ENCODE measurements at places on chromosomes 7 and 10.
A peak's percentile ranks its signal among the peaks of the same experiment; 100 is the strongest.

- DNase-seq: peak; percentile 34
Measured at GRCh38 chr7:27678617-27679260, 16.1 kb upstream of the HIBADH start.

GRCh38 chr10:122269059-122269687, 1.9 kb upstream of the BTBD16 start:
- DNase-seq: no peak

DNA sequence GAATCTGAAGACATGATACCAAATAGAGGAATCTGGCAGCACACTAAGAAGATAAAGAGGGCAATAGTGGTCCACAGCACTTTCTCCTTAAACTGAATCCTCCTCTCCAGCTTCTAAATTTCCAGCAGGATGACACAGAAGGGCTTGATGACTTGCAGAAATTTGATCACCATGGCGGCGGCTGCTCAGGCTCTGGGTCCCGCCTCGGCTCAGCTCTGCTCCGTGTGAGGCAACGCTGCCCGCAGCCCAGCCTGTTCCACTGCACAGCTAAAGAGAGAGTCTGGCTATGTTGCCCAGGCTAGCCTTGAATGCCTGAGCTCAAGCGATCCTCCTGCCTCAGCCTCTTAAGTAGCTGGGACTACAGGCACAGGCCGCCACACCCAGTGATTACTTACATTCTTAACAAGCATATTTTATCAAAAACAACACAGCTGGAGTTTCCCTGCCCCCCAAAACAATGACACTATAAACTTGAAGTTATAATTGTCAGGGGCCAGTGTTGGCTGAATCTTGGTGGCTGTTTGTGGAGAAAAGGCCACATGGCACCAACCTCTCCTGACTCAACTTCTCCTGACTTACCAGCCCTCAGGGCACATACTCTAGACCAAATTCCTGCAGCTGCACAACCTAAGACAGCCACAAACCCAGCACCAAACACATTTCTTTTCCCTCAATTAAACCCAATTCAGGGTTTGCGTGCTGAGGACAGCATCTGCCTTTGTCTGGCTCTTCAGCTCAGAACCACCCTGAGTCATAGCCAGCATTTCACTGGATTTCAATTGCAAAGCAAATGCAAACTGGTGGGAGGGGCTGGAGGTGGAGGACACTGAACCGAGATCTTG, 11.6 kb upstream of the TNPO3 start:
- DNase-seq: peak; percentile 75

DNA sequence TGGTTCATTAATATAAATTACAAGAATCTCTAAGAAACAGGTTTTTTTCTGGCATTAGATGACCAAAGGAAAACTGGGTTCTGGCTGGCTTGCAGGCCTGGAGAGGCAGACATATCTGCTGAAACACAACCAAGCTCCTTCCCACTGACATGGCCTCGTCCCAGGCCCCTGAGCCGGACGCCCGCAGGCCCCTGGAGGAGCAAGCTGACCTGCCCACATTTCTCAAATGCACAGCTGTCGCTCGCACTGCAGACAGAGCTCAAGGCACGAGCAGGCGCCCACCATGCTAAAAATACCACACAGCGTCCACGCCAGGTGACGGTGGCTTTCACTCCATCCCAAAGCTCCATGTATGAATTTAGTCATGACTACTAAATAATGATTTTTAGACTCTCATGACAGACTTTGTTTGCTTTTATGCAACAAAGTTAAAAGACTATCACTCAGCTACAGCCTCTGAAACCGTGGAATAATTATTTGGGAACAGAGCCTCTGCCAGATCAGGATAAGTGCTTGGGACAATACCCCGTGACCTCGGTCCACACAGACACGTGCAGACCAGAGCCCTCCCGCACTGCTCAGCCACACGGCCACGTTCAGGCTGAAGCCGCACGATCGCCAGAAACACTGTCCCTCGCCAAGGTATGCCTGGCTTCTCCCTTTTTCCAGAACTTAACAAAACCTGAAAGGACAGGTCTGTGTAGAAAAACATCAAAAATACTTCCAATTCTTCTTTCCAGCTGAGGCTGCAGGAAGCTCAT, 71.1 kb downstream of the DIP2C start:
- no peak for DNase-seq

- DNase-seq: peak; percentile 64
Measured at GRCh38 chr7:101237206-101238067, at the start of gene CLDN15. Gene CLDN15, minus strand, starts transcription at chr7:101237802. Its CDS starts 221 bp downstream, at chr7:101237581.

Data from fibroblast of skin of back (primary cell).